Effector memory CD4-positive, alpha-beta T cell (primary cell): ENCODE measurements at places on chromosomes 7 and 10.

DNA sequence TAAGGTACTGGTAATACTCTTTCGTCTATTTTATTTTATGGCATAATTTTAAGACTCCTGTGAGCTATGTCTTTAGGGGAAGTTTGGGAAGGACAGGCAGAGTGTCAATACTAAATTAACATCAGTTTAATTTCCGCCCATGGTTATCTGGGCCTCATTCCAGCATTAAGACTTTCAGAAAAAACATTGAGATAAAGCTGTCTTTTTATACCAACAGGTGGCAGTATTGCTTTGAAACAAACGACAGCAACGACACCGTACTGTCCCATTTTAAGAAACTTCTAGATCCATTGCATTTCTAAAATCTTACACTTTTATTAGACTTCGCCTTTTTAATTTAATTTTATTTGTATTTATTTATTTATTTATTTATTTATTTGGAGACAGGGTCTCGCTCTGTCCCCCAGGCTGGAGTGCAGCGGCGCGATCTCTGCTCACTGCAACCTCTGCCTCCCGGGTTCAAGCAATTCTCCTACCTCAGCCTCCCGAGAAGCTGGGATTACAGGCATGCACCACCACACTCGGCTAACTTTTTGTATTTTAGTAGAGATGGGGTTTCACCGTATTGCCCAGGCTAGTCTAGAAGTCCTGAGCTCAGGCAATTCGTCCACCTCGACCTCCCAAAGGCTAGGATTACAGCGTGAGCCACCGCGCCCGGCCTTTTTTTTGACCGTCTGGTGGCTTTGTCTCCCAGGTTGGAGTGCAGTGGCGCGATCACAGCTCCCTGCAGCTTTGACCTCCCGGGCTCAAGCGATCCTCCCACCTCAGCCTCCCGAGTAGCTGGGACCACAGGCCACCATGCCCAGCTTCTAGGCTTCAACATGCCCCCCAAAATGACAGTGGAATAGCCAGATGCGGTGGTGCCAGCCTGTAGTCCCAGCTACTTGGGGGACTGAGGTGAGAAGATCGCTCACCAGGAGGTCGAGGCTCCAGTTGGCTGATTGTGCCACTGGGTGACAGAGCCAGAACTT lies 78.7 kb upstream of the C1GALT1 start:
- no peak for DNase-seq

GRCh38 chr10:72557362-72557761 lies 68.5 kb downstream of the MICU1 start:
- no peak for DNase-seq

DNA sequence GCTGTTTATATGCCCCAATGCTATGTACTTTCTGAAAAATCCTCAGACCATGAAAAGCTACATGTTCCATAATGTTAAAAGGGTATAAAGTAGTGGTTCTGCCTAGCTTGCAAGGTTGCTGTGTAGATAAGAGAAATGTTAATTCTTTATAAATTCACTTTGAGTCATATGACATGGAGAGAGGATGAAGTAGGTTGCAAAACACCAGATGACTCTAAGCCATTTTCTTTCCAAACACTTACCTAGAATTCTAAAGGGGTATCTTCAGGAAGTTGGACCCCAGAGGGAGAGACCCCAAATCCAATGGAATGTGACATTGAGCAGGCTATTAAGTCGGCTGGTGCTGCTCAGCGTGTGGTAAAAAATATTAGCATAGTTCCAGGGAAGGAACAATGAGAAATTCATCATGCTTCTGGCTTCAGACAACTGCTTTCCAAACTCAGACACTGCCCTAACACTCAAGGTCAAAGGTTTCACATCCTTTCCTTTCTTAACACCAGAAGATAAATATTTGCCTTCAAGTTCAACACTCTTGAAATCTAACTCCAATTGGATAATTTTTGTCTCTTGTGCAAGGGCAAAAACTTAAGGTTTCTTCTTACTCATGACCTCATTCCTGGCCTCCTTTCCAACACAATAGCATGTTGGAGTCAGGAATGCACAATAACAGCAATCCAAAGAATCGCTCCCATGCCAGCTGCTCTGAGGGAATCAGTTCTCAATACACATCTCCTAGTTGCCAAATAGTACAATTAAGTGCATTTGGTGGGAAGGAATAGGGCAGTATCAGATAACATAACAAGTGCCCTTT lies 100.7 kb upstream of the AFAP1L2 start:
- no peak for DNase-seq

GRCh38 chr10:86782701-86783418 lies 26.4 kb downstream of the BMPR1A start:
- DNase-seq, result no peak

DNA sequence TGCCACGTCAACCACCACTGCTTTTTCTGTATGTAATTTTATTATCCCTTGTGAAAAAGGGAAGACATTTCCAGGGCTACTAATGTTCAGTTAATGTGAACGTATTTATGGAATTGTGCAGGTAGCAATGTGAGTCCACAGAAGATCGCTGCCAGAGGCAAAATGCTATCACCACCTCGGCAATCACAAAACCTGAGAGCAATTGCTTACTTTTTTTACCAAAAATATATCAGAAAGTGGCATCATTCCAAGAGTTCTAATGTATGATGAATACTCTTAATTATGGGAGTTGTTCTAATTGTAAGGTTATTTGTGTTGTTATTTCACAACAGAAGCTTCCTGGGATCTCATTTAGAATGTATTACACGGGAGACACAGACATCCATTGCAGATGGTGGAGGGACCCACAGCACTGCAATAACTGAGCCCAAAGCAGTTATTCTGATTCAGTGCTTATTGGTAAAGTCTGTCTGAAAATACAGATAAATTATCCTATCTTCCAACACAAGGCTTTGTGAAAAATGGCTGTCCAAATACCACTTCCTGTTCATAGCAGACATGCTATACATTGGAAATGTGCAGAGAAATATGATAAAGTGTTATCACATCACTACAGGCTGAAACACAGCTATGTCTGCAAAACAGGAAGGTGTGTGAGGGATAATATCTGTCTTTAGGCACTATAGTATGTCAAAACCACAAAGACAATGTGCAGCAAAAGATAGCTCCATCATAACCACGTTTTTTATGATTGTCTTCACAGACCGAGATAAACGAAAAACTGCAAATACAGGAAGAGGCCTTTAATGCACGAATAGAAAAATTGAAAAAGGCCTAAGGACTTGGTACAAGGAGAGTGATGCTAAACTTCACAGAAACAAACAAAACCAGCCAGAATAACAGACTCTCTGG lies 102.7 kb downstream of the CABCOCO1 start:
- DNase-seq, result no peak

- DNase-seq, result no peak
Measured at GRCh38 chr10:58433571-58433970, 48.4 kb downstream of the TFAM start.

GRCh38 chr7:47827871-47828270 lies 120.4 kb downstream of the PKD1L1 start:
- no peak for DNase-seq

DNA sequence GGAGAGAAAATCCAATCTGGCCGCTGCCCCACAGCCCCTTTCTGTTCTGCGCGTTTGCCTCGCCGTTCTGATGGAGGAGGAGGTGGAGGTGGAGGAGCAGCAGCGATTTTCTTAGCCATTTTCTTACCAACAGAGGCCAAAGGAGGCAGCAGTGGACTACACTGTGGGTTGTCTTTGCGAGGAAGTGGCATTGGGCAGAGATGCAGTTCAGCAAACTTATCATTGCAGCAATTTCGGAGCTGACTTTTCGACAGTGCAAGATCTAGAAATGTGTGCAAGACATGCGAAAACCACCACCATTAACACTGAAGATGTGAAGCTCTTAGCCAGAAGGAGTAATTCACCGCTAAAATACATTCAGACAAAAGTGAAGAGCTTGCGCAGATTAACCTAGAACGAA lies 1.9 kb upstream of the ARL4A start:
- peak; percentile 13 for DNase-seq

DNA sequence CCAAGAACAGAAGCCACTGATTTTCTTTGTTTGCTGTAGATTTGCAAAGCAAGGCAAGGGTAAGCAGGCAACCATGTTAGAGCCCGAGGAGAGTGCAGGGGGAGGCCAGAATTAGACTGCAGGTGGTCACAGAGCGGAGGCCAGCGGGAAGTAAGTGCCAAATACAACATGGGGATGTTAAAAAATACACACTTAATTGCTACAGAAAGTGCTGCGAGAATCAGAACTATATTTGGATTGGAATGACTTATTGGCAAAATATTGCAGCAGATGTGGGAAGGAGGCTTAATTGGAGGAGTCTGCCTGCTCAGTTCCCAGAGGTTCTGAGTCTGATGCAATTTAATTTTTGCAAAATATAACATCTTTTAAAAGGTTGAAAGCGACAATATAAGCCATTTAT lies 49.7 kb upstream of the ADCY1 start:
- DNase-seq, result no peak

- DNase-seq, result no peak
Measured at GRCh38 chr7:29854257-29854938, 48.1 kb downstream of the WIPF3 start.

DNA sequence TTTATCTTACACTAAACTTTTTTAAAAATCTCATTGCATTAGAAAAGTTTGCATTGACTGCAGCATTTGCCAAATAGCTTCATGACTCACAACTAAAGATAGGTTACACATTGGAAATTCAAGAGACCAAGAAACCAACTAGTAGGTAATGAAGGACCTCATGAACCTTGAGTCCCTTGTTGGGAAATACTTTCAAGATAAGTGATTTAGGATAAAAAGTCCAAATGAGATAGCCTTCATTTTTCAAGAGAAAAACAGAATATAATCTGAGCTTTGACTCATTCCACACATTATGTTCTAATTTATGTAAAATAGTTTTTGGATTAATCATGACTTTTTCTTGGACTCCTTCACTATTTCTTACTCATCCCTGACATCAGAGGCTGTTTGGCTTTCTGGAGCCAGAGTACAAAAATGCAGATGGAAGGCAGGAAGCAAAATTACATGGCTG lies 13.1 kb upstream of the LIPF start:
- no peak for DNase-seq

DNA sequence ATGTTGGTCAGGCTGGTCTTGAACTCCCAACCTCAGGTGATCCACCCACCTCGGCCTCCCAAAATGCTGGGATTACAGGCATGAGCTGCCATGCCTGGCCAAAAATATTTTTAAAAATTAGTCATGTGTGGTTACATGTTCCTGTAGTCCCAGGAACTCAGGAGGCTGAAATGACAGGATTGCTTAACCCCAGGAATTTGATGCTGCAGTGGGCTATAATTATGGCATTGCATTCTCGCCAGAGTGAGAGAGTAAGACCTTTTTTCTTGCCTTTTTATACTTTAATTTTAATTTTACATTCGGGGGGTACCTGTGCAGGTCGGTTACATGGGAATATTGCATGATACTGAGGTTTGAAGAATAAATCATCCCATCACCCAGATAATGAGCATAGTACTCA lies 86.6 kb upstream of the ZNF92 start:
- no peak for DNase-seq

DNA sequence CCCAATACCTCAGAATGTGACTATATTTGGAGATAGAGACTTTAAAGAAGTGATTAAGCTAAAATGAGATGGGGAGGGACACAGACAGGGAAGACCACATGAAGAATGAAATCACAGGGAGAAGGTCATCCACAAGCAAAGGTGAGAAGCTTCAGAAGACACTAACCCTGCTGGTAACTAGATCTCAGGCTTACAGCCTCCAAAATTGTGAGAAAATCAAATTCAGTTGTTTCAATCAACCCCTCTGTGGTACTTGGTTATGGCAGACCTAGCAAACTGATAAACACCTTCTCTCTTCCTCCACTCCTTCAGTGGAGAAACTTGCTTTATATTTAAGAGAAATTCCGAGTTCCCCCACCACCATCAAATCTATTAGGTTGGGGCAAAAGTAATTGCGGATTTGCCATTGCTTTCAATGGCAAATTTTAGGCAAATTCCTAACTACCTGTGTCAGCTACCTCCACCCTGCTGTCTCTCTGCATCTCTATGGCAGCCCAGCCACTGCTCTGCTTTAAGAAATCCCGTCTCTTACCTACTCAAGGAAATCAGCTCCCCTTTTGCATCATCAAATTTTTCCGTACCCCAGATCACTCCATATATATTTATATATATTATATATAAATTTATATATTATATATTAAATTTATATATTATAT lies 38.2 kb downstream of the SEMA3E start:
- DNase-seq, result no peak
